Activated CD4-positive, alpha-beta T cell treated with anti-CD3 and anti-CD28 coated beads, Interleukin-2, amount 10 ng/mL, durations not matched to agents 7 days and 5 days (primary cell): ENCODE measurements at places on chromosomes 3 and 15. TPM values are rescaled to one million over a fixed set of nuclear protein-coding genes. Genes with fewer than 3 reads are reported as not detected.

Gene SEMA5B
- total RNA-seq: not detected

DNA sequence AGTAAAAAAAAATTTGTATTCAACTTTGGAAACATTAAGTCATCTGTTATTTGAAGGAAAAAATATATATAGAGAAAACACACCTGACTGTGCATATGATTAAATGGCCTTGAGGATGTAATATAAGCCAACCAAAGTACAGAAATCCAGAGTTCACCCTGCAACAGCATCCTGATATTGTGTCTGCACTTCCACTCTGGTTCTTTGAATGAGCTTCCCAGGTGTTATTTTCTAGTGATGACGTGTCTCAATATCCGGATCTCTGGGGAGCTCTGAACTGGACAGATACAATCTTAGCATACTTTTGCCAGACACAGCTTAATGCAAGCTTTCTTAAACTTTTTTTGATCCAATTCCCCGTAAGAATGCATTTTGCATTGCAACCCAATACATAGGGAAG lies 19.5 kb upstream of the PIK3CB start:
- DNase-seq: no peak

GRCh38 chr3:46889381-46890110 lies 12.0 kb downstream of the PTH1R start:
- no peak for DNase-seq

- no peak for DNase-seq
Observed at GRCh38 chr3:112531358-112531781, 30.4 kb downstream of the ATG3 start.

GRCh38 chr3:88809993-88810392 lies 297.4 kb upstream of the EPHA3 start:
- DNase-seq: no peak

GRCh38 chr3:13529196-13530112 lies 19.5 kb upstream of the FBLN2 start:
- no peak for DNase-seq

GRCh38 chr3:126082362-126083137 lies 1.4 kb downstream of the SLC41A3 start:
- no peak for DNase-seq

GRCh38 chr3:168977716-168978374 lies 685.7 kb downstream of the MECOM start:
- no peak for DNase-seq

- DNase-seq: no peak
Observed at GRCh38 chr15:37093480-37094332, 6.6 kb downstream of the MEIS2 start.
